ENCODE measurements at places on chromosomes 7 and 10.

DNA sequence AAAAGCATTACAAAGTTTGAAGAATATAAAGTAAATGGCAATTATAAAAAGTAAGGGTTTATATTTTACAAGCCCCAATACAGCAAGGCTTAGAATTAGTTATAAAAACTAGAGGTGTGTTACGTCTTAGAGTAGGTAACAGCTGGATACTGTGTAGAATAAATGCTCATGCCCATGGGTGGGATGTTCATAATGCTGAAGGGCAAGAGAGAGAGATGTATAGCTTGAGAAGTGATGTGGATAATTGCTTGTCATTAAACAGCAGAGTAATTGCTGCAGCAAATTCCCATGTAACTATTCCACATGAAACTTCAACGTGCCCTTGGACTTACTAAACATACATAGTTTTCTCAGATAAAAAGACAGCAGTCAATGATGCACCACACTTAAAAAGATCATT is 233.8 kb downstream of the IMMP2L start:
- no peak for DNase-seq

DNA sequence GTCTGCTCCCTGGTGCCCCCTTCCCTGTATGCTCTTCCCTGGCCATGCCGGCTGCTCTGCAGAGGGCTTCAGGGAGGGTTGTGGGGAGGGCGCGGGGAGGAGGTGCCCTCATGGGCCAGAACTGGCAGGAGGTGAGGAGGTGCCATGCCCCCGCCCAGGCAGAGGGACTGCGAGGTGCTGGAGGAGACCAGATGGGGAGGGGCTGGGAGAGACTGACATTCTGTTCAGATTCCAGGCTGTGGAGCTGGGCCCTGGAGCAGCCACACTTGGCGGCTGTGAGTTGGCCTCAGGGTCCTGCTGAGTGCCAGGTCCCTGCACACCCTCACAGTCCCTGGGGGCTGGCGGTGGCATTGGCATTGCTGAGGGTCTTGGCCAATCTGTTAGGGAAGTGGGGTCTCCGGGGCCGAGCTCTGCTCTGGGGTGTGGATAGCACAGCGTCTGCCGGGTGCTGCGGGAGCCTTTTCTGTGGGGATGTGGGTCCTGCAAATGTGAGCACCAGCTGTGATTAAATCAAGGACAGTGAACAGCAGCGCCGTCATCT is 25.4 kb downstream of the INPP5A start:
- DNase-seq, result no peak

DNA sequence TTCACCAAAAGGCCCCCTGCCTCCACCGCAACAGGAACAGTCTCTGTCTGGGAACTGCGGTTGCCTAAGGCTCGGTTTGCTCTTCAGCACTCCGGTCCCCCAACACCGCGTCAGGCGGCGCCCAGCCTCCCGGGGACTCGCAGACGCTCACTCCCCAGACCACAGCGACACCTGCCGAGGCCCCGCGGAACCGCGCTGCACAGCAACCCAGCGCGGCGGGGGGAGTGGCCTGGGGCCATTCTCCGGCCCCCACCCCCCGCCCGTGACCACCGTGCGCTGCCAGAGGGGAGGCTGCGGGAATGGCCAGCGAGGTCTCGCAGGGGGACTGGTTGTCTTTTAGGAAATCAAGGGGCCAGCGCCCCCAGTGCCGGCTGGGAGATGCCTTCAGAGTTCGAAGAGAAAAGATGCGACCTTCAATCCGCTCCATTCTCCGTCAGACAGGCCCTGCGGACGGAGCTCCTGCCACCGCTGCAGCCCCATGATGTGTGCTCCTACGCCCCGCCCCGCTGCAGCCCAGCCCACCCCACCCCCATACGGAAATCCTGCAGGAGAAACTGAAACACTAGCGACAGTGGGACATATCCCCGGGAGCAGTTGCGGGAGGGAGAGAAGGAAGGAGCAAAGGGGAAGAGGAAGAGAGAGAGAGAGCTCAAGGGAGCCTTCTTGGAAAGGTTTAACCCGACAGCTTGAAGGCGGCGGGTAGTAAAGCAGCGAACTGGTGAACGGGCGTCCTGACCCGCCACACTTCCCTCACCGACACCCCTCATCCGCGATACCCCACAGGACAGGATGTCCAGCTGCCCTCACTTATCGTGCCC is 137.4 kb upstream of the CDCA7L start:
- peak; percentile 70 for DNase-seq

DNA sequence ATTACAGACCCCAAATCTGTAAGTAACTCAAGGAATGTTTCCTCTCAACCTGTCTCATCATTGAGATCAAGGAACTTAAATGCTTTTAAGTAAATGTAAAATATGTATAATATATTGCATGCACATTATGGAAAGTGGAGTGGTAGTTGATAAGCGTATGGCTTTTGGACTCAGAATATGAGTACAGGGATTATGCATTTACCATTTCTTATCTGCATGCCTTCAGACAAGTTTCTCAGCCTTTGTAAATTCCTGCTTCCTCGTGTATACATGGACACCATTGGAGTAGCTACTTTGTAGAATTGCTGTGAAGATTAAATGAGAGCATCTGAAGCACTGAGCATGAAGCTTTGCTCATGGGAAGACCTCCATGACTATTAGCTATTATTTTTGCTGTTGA is 70.5 kb downstream of the CACNB2 start:
- no peak for DNase-seq

DNA sequence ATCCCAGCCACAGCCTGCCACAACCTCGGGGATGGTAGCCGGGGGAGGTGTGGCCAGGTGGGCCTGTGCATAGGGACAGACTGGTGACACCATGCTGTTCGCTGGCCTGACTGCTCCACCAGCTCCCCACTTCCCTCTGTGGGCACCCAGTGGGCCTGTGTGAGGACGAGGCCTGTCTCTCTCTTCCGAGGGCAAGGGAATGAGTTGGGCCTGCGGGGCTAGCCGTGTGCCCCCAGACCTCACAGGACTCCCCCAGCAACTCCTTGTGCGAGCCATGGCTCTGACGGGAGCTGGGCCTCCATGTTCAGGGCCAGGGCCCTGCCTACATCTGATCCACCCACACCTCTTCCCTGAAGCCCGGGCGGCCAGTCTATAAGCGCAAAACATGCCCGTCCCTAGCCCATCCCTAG is 40.5 kb downstream of the PWWP2B start:
- no peak for DNase-seq
